Transverse colon (tissue), 4 donors: ENCODE measurements at places on chromosomes 16 and 17. TPM values are rescaled to one million over a fixed set of nuclear protein-coding genes. Genes with fewer than 3 reads are reported as not detected.
A peak's percentile ranks its signal among the peaks of the same experiment; 100 is the strongest.

GRCh38 chr17:16997514-16998429 lies 25.9 kb upstream of the TNFRSF13B start:
- DNase-seq, result no peak

DNA sequence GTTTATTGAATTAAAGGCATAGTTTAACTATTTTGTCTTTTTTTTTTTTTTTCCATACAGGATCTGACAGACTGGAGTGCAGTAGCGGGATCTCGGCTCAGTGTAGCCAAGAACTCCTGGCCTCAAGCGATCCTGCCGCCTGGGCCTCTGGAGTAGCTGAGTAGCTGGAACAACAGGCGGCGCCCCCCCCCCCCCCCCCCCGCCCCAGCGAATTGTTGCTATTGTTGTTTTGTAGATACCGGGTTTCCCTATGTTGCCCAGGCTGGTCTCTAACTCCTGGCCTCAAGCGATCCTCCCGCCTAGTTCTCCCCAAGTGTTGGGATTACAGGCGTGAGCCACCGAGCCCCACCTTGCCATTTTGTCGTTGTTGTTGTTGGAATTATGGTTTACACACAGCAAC lies 1.3 kb upstream of the CENPV start:
- no peak for DNase-seq

GRCh38 chr16:66399031-66399430 lies 28.1 kb upstream of the BEAN1 start:
- no peak for DNase-seq

- DNase-seq, result no peak
Measured at GRCh38 chr16:951660-952301, 19.0 kb downstream of the LMF1 start.

DNA sequence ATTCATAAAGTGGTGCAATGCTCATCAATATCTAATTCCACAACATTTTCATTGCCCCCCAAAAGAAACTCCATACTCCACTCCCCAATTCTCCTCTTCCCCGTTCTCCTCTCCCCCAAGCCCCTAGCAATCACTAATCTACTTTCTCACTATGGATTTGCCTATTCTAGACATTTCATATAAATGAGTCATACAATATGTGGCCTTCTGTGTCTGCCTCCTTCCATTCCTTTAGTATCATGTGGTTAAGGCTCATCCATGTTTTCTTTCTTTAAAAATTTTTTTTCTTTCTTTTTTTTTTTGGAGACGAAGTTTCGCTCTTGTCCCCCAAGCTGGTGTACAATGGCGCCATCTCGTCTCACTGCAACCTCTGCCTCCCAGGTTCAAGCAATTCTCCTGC lies 56.3 kb upstream of the HAS3 start:
- DNase-seq, result no peak

The CIAPIN1 gene
- 36.0 TPM for total RNA-seq

DNA sequence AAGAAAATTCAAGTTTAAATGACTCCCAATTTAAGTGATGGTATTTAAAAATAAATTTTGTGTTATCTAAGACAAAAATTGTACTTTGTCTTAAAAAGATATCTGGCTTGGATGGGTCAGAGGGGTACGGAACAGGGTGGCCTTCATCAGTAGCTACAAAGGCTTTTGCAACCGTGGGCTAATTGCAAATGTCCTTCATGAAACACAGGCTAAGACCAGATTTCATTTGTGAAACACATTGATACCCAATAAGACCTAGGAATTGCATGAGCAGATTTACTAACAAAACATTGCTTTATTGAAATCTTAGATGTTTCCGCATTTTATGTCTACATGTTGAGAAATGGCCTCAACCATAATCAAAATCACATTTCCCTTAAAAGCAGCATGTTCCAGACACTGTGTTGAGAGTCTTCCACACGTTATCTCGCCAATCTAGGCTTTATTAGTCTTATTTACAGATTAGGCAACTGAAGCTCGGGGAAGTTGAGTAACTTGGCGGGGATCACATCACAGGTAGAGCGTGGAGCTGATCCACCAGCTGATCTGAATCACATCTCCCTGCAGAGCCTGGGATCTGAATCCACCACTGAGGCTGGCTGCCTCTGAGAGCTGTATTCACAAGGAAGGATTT lies 21.8 kb downstream of the FBXO39 start:
- no peak for DNase-seq

DNA sequence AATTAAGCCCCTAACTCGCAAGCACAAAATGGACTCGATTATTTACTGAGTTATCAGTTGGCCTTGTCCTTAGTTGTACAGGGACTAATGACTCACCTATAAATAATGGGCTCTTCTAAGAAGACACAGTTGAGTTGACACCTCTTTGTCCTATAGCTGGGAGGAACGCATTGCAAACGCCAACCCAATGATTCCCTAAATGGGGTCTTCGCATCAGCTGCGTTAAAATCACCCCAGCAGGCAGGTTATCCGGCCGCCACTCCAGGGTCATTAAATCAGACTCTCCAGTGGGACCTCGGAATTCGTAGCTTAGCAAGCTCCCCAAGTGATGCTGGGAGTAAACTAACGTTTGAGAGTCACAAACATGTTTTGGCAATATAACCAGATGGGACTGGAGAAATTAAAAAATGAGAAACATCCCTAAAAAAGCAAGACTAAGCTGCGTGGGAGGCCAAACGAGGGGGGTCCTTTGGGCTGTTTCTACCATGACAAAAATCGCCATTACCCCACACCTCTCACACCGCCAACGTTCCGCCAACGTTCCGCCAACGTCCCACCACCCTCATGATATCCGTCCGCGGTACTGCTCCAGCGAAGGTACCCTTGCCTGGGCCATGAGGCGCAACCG lies 932 bp upstream of the NFE2L1 start:
- DNase-seq, result no peak

- DNase-seq, result no peak
Measured at GRCh38 chr16:49913720-49914119, 57.8 kb upstream of the ZNF423 start.

The VTN gene
- total RNA-seq, result not detected

The KRTAP4-3 gene
- total RNA-seq, result not detected

GRCh38 chr16:20866801-20867200 lies 33.4 kb downstream of the DCUN1D3 start:
- no peak for DNase-seq

- no peak for DNase-seq
Measured at GRCh38 chr17:30780343-30780742, 44.1 kb downstream of the CRLF3 start.

- DNase-seq, result no peak
Measured at GRCh38 chr17:562174-562573, 152.5 kb downstream of the VPS53 start.

The WIPF2 gene
- total RNA-seq, result 29.5 TPM

- DNase-seq, result peak; percentile 36
Measured at GRCh38 chr17:56891751-56892150, 22.1 kb downstream of the TRIM25 start.

DNA sequence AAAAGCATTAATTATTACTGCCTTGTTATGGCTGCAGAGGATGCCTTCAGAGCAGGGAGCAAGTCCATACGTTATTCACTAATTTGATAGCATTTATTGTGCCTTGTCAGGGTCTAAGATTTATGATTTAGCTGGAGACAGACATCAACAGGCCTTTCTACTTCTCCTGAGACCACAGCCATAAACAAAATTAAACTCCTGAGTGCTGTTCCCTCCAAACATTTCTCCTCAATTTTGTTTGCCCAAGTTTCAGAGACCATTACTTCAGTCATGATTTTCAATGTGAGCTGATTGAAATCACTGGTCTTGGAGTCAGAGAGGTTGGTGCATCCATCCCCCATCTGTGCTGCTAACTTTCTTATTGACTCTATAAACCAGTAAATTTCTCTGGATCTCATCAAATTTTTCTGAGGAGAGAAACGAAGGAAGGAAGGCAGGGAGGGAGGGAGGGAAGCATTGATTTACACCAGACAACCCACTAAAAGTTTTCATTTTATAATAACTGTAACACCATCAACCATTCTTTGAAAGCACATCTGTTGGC lies 423.6 kb upstream of the CDH11 start:
- no peak for DNase-seq

The ZNF594 gene
- total RNA-seq, result 1.5 TPM

DNA sequence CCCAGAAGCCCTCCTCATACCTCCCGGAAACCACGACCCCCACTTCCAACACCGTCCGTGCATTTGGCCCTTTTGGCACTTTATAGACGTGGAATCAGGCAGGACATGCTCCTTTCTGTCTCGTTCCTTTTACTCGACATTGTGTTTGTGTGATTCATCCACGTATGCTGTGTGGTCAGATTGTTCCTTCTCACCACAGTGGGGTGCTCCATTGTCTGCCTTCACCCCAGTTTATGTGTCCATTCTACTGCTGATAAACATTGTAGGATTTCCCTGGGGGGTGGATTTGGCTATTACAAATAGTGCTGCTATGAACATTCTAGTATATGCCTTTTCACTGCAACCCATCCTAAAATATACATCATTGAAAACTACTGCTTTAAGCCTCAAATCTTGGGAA lies 28.9 kb upstream of the RPH3AL start:
- DNase-seq, result no peak

- DNase-seq, result no peak
Measured at GRCh38 chr16:65099607-65100006, 22.3 kb downstream of the CDH11 start.

The OR2C1 gene
- not detected for total RNA-seq

The HOXB9 gene
- 31.9 TPM for total RNA-seq

- no peak for DNase-seq
Measured at GRCh38 chr16:85722128-85722893, 28.6 kb downstream of the C16orf74 start.

The HEATR3 gene
- 17.6 TPM for total RNA-seq

DNA sequence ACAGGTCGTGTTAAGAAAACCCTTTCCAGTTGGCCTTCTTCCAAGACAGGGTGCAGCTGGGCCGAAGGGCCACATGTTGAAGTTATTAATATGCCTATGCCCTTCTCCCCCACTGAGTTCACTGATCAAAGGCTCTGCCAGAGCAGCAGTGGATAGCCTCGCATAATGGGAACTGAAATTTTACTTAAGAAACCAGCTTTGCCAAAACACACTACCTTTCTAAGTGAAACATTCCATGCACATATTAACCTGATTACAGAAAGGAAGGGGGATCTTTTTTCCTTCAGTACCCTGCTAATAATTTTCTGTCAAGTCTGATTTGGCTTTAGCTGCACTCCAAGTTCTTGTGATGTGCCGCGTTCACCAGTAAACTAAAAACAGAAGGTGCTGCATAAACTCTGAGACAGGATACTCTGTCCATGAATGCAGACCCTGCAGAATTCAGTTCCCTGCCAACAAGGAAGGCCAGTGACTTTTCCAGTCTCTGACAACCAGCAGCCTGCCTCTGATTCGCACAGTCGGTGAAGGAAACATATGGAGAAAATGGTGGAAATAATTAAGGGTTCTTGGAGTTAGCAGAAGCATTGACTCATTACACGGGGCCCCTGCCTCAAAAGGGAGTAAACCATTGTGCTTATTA lies 283.8 kb downstream of the ZFHX3 start:
- DNase-seq, result no peak

The C16orf46 gene
- not detected for total RNA-seq

GRCh38 chr17:13643180-13643579 lies 41.5 kb upstream of the HS3ST3A1 start:
- no peak for DNase-seq

DNA sequence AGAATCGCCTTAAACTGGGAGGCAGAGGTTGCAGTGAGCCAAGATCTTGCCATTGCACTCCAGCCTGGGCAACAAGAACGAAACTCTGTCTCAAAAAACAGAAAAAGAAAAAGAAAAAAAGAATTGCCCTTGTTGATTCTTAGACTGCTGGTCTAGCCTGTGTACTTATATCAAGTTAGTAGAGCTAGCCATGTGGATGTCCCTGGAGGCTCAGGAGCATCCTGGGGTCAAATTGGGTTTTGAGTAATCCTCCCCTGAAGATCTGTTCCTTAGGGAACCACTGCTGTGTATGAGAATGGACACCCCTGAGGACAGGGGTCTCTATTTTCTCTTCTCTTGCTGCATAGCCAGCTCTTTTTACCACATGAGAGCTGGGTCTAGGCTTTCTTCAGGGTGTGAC lies 21.5 kb downstream of the SLC7A6OS start:
- DNase-seq, result no peak

The CDRT15 gene
- not detected for total RNA-seq
